ENCODE measurements at places on chromosomes 16 and 17. TPM values are rescaled to one million over a fixed set of nuclear protein-coding genes. Genes with fewer than 3 reads are reported as not detected.

GRCh38 chr16:55543472-55543871 is 23.0 kb upstream of the CAPNS2 start:
- DNase-seq = no peak

DNA sequence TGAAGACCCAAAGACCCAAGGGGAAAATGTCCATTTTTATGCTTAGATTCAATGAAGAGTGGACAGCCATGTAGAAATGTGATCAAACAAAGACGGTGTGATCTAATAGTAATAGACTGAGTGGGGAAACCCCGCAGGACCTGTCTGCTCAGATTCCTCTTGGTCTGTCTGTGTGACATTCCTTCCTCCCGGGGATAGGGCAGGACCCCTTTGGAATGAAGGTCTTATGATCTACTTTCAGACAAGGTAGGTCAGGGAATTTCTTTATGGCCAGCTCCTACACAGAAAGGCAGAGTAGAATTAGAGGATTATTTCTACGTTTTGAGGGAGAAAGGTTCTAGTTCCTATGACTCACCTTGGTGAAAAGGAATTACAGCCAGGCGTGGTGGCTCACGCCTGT is 267.6 kb downstream of the STX8 start:
- no peak for DNase-seq

The TPSG1 gene
- 1.9 TPM for total RNA-seq

DNA sequence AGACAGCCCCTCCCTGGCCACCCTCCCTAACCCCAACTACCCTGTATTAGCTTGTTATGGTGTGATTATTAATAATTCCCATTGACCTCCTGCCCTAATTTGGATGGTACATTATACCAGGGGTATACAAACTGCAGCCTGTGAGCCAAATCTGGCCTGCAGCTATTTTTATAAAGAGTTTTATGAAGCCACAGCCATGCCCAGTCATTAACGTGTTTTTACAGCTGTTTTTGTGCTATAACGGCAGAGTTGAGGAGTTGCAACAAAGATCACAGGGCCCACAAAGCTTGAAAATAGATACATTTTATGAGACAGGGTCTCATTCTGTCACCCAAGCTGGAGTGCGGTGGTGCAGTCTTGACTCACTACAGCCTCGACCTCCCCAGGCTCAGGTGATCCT is 6.0 kb downstream of the METTL22 start:
- no peak for DNase-seq

The TMEM98 gene
- 7.4 TPM for total RNA-seq

DNA sequence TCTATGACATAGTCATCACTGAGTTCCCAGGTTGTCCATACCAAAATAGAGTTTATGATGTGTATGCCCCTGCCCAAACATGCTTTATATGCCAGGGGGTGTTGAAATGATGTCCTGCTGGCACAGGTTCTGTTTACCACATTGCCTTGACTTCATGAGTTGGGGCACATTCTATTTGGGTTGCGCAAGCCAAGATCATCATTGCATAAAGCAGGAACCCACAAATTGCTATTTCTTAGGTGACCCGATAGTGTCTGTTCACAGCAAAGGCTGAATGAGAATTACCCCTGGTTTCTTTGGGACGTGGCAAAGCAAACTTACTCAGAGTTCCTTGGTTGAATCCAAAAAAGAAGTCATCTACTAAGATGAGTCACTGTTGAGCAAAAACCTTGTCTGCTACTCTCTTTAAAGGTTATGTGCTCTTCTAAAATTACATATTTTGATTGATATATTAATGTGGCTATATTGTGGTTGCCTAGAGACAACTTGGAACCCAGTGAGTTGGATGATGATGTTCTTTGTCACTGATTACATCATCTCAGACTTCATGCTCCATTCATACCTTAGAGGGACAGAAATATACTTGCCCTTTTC is 912.6 kb upstream of the SOX9 start:
- DNase-seq = no peak

GRCh38 chr16:9053006-9053601 is 38.3 kb upstream of the HAPSTR1 start:
- peak; percentile 38 for DNase-seq

DNA sequence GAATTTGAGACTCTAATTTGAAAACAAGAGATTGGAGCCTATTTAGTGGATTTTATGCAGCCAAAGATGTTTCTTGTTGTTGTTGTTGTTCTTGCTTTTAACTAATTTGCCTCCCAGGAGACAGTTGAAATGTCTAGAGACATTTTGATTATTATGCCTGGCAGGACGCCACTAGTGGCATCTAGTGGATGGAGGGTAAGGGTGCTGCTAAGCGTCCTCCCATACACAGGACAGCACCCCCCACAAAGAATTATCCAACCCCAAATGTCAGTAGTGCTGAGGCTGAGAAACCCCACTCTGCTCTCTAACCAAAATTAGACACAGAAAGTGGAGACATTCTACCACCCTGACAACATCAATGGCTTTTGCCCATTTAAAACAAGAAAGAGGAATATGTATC is 15.4 kb upstream of the HSBP1 start:
- DNase-seq = no peak

The KIF2B gene
- not detected for total RNA-seq

DNA sequence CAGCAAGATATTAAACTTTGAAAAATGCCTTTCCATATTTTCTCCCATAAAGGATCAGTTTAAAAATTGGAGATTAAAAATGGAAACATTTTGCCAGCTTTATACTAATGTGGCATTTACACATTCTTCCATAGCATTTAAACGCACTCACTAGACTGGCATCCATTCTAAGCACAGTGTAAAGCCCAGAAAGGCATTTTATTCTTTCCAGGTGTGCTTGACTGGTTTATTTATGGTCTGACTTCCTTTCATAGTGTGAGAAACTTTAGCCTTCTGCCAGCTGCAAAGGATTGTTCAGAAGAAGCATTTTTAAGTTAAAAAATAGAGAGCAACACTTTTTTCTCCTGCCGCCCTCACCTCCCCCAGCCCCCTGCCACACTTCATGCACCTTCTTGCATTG is 271.7 kb upstream of the PSMD7 start:
- no peak for DNase-seq

The TVP23A gene
- not detected for total RNA-seq

DNA sequence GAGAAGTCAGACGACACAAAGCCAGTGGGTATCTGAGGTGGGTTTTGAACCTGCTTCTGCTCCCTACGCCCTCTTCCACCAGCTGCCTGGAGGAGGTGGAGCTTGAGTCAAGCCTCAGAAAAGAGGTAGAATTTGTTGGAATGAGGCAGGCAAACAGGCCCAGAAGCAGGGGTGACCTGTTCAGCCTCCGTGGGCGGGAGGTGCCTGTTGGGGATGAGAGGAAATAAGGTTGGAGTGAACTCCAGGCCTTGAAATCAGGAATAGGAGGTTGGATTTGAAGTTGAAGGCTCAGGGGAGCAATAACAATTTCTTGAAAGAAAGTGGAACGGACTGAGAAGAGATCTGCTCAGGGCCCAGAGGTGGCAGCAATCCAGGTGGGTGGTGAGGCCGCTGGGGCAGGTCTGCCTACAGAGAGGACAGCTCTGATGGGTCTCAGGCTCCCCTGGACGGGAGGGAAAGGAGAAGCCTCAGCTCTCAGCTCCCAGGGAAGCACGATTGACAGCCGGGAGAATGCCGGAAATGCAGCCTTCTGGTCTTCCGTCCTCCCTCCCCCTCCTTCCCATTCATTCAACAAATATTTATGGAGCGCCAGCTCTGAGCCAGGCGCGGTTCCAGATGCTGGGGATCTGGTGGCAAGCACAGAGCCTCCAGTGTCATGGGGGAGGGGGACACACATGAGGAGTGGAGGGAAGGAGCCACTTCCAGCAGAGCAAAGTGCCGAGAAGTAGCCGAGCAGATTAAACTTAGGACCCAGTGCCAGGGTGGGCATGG is 61.9 kb upstream of the CIBAR2 start:
- DNase-seq = peak; percentile 76

DNA sequence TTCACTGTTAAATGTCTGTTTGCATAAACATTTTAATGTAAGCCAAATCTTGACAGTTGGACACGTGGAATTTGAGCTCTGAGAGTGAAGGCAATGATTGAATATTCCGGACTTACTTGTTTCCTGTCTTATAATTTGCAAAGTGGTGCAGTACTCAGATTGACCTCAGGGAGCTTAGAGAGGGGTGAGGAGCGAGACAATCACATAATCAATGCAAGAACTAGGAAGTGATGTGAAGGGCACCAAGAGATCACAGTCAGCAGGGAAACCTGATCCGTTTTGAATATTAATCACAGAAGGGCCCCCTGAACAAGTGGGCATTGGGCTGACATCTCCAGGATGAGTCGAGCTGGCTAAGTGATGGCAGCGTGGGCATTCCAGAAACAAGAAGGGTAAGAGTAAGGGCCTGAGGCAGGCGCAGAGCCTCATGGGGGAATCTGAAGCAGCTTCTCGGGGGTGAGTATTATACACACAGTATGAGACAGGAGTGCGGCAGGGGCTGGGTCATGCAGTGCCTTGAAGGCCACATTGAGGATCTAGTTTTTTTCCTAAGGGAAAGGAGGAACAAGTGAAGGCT is 26.1 kb downstream of the TEX2 start:
- no peak for DNase-seq

DNA sequence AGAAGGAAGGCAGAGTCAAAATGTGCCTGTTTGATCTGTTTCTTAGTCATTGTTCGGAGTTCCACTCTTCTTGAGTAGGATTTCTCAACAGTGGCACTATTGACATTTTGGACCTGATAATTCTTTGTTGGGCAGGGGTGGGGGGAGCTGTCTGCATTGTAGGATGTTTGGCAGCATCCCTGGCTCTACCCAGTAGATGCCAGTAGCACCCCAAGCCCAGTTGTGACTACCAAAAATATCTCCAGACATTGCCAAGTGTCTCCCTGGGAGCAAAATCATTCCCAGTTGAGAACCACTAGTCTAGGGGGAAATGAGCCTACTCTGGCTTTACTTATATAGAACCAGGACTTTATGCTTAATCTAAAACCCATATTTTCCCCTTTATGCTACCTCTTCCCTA is 1.1 kb upstream of the GFOD2 start:
- no peak for DNase-seq

DNA sequence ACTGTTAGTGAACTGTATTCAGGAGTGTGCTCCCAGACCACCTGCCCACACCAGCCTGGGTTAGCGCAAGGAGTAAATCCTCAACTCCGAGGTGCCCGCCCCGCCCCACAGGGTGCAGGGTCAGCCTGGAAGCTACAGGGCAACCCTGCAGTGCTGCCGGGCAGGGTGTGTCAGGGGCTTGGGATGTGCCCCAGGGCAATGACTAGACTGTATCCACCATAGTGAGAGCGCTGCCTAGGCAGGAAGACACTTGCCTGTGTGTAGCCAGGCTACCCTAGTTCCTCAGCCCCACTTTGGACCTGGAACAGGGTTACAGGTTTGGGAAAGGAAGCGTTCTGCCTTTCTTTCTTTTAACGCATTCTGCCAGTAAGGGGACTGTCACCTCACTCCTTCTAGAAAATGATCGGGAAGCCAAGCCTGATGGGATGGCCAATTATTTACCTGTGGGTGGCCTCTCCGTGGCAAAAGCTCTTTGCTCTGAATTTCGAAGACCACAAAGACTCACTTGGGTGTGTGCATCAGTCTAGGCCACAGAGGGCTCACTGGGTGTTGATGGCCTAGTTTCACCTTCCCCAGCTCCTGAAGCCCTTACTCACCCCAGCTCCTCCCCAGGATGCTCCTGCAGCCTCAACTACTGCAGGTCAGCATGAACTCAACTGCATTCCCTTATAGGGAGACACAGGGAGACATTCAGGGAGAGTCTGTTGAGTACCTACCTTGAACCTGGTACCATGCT is 90.9 kb downstream of the CCDC182 start:
- no peak for DNase-seq

DNA sequence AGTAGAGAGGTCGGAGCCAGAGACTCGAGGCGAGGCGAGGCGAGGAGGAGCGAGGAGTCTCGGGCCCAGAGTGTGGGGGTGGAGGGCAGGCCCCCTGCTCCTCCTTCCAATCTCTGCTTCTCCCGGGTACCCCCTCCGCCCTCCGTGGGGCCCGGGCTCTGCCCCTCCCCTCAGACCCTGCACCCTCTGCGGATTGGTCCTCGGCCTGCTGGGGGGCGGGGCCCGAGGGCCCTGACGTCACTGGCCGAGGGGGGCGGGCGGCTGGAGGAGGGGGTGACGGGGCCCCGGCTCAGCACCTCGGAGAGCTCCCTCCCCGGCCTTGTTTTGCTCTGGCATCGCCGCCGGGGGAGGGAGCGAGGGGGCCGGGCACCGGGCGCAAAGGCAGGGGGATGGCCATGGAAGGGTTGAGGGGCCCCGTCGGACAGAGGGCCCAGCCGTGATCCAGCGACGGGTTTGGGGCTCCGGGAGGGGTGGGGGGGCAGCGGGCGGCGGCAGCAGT is at the start of gene RUNDC3A:
RUNDC3A (plus strand) TSS at position 282 of the 499 bp plus-strand sequence. CDS start 232 bp downstream, outside the sequence.
- DNase-seq = peak; percentile 80

The CFAP97D1 gene
- not detected for total RNA-seq

The WDR90 gene
- 6.0 TPM for total RNA-seq

DNA sequence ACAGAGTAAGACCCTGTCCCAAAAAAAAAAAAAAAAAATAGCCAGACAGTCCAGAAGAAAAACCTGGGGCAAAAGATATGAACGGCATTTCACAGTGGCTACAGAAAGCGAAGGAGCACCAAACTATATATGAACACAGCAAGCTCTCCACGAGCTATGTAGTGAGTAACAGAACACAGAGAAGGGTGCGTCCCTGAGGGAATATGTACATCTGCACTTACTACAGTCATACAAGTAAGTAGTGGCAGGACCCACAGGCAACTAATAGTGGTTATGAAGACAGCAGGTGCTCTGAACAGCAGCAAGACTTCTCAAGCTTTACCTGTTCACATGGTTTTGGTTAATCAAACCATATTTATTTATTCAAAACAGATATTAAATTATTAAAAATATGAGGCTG is 15.8 kb downstream of the TRAP1 start:
- DNase-seq = no peak

The SYT17 gene
- not detected for total RNA-seq

DNA sequence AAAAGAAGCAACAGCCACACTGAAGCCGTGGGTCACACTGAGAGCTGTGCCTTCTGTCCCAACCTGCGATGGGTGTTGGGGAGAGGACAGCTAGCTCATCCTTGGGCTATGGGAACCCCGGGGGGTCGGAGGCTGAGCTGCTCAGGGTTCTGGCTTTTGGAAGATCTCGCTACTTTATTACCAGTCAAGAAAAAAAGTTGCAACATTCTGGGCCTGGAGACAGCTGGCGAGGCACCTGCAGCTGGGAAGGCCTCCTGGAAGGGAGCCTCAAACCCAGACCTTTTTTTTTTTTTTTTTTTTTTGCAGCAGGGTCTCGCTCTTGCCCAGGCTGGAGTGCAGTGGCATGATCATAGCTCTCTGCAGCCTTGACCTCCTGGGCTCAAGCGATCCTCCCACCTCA is 24.9 kb downstream of the TPSD1 start:
- DNase-seq = no peak

The SOST gene
- total RNA-seq = not detected
